Thymus (tissue), 14 donors: ENCODE measurements at places on chromosomes 7 and 10. TPM values are rescaled to one million over a fixed set of nuclear protein-coding genes. Genes with fewer than 3 reads are reported as not detected.
A peak's percentile ranks its signal among the peaks of the same experiment; 100 is the strongest.

BTBD16 gene
- 0.14 TPM for total RNA-seq

DNA sequence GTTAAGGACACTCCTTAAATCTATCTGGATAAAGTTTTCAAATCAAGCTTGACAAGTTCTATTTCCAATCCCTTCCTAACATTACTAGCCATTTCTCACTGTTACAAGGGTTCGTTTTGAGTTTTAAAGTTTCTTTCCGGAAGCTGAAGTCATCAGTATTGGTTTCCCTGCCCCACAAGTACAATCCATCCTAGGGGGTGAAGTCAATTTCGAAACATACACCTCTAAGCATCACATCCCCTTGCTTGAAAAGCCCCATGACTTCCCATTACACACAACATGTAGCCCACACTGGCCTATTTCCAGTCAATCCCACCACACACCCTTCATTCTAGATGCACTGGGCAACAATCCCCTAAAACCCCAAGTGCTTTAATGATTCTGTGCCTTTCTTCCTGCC, 13.0 kb downstream of the DPY19L1 start:
- DNase-seq = no peak

- DNase-seq = no peak
Observed at GRCh38 chr10:133384071-133384470, 5.0 kb downstream of the PAOX start.

DNA sequence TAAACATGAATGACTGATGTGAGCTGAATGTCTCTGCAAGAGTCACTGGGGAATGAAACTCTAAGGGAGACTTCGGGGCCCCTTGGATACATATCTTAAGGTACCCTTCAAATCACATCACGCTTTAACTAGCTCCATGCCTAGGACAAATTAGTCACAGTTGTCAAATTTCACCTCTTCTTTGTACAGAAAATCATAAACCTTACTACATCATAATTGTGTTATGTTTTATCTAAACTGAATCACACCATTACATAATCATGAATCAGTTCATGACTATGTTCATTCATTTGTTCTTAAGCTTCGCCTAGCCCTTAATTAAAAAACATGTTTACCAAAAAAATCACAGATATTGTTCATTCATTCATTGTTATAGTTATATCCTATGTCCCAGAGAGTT, 2.1 kb upstream of the SLC13A1 start:
- DNase-seq = no peak

DNA sequence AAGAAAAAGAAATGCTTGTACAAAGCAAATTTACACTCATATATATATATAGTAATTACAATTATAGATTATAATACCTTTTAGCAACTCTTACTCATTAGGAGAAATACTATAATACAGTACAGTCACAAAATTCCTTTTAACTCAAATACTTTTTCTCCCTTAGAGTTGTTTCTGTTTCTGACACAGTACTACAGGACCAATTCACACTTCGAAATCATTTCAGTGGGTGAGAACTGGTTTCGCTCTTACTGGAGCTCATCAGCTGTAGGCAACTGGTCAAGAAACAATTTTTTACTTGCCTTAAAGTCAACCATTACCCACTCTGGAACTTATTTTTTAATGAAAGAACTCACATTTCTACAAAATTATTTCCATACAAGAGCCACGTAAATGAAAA, 6.0 kb downstream of the CCDC186 start:
- no peak for DNase-seq

DNA sequence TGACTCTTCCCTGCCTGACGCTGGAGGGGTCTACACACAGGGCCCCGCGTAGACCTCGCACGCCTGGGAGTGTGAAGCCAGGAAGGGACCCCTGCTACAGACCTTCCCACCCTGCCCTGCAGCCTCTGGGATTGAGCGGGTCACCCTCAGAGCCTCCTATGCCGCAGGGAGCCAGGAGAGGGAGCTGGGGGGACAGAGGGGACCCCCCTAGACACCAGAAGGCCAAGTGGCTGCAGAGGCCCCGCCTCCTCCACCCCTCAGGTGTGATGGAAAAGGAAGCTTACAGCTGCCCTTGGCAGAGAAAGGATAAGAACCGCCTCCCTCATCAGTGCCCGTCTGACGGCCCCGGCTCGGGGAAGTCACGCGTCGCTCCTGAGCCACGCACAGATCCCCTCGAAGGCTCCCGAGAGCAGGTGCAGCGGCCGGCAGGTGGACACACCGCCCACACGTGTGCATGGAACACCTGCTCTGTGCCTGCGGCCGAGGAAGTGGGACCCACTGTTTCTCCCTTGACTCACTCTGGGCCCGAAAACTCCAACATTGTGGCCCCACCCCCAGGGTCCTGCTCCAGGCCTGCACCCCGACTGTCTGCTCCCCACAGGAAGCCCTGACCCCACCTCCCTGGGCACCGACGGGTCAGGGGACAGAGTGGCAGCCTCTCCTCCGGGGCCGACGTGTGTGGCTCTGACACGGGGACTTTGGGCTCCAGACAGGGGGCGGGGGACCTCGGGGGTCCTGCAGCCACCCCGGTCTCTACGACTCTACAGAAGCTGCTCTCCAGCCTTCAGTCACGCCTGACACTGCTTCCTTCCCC, 73.3 kb downstream of the MICALL2 start:
- no peak for DNase-seq

NRCAM gene
- 4.7 TPM for total RNA-seq

DNA sequence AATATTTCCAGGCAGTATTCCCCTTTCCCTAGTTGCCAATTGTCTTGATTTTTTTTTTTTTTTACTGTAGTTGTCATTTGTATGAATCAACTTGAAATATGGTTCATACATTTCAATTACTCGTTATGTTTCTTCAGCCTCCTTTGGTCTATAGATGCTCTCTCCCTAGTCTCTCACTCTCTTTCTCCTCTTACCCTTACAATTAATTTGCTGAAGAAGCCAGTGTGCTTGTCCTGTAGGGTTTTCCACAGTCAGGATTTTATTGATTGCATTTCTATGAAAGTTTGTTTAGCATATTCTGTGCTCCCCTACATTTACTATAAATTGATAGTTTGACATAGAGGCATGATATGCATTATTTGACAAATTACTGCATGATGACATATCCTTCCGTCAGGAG, 112.0 kb upstream of the PRKCQ start:
- no peak for DNase-seq

GRCh38 chr10:21213381-21213780, 312.1 kb downstream of the SKIDA1 start:
- no peak for DNase-seq

MYO1G gene
- 47.0 TPM for total RNA-seq

DNA sequence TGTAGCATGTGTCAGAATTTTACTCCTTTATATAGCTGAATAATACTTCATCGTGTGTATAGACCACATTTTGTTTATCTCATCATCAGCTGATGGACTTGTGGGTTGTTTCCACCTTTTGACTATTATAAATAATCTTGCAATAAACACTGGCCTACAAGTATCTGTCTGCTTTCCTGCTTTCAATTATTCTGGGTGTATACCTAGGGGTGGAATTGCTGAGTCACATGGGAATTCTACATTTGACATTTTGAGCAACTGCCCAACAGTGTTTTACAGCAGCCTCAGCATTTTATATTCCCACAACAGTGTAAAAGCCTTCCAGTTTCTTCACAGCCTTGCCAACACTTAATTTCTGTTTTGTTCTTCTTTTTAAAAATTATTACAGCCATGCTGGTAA, 200.3 kb upstream of the PRSS1 start:
- no peak for DNase-seq

HECW1 gene
- 0.05 TPM for total RNA-seq

GRCh38 chr7:135348493-135348892, 114.9 kb downstream of the STRA8 start:
- DNase-seq = no peak

DNA sequence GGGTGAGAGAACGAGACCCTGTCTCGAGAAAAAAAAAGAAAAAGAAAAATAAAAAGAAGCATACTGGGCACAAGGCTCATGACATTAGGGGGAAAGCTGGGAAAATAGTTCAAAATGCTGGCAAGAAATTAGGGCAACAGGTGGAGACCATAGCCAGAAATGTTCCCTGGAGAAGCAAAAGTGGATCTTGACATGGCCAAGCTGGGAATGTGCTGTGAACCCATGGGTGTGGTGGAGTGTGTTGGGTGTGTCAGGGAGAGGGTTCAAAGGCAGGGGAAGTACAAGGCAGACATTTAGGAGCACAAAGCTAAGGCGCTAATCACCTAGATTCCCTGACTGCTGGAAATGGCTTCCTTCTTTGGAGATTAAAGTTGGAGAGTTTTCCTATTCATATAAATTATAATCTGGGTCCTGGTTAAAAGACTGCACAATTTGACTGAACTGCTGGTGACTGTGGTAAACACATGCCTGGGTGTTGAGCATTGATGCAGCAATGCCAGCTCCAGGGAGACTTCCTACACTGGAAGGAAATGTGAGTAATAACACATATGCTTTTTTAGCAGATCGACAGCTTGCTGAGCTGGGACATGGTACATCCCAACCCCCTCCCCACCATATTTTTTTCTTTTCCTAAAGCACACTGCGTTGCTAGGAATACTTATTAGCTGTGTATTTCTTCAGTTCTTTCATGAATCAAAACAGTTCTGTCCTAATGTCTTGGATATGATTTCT, 70.1 kb upstream of the ARHGAP21 start:
- DNase-seq = no peak

- DNase-seq = no peak
Observed at GRCh38 chr7:732094-732541, 5.0 kb upstream of the PRKAR1B start.

VSTM2A gene
- total RNA-seq = not detected

DNA sequence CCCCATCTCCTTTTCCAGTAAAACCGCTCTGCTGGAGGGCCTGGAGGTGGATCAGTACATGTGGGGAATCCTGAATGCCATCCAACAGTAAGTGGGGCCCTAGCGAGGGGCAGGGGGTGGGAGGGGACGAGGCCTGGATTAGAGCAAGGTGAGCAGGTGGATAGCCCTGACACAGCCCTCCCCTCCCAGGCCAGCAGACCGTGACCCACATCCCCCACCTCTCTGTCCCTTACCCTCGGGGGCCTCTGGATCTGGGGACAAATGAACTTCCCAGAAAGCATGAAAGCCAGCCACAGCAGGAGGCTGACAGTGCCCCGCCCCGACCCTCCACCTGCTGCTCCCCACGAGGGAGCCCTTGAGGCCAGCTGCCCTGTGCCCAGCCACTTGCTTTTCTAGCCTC, 41.8 kb upstream of the PPIF start:
- no peak for DNase-seq

DNA sequence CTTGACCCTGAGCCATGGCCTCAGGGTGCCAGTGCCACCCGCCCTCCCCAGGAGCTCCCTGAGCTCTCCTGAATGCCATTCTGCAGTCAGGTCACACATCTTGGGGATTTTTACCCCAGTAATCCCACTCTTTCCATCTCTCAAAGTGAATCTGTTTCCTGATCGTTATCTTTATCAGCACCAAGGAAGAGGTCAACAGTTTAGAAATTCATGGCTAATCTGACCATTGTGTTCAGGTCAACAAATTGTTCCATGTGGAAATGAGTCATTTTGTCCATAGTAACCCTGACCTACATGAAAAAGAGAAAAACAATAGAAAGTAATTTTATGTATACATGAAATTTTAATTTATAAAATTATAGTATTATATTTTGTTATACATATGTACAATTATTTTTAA, 28.8 kb upstream of the ZNF488 start:
- DNase-seq = no peak

DNA sequence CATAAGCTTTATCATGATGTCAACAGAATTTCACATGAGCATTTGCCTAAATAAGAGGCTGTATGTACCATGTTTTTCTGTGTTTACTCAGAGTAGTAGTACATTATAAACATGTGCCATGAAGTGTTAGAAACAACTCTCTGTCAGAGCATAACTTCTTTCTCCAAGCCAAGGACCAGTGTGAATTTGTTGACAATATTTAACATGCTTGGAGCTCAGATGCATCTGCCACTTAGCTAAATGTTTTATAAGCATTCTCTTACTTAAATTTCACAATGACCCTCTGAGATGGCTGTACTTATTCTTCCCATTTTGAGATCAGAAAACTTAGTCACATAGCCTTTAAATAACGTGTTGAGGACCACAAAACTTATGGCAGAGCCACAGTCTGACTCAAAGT, 105.0 kb downstream of the SEMA3D start:
- no peak for DNase-seq

DNA sequence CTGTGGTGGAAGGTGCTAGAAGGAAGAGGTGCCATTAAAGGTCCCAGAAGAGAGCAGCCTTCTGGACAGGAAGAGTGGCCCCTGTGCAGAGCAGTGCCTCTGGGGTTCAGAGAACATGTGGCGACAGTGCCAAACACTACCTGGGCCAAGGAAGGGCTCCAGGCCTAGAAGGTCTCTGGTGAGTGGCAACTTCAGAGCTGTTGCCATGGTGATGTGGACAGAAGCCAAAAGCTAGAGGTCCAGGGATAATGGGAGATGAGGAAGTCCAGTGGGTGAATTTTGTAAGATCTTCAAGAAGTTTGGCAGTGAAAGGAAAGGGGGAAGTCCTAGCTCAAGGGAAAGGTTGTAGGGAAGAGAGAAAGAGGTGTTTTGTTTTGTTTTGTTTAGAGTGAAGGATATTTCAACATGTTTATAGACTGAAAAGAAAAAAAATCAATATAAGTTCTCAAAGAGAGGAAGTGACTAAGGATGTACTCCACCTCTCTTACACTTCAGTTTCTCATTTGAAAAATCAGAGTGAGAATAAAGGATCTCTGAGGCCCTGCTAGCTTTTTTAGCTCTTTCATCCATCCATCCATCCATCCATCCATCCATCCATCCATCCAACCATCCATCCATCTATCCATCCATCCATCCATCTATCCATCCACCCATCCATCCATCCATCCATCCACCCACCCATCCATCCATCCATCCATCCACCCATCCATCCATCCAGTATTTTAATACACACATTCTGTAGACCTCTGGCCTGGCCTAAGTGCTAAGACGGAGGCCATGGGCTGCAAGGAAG, 77.1 kb upstream of the DUSP5 start:
- DNase-seq = no peak

DNA sequence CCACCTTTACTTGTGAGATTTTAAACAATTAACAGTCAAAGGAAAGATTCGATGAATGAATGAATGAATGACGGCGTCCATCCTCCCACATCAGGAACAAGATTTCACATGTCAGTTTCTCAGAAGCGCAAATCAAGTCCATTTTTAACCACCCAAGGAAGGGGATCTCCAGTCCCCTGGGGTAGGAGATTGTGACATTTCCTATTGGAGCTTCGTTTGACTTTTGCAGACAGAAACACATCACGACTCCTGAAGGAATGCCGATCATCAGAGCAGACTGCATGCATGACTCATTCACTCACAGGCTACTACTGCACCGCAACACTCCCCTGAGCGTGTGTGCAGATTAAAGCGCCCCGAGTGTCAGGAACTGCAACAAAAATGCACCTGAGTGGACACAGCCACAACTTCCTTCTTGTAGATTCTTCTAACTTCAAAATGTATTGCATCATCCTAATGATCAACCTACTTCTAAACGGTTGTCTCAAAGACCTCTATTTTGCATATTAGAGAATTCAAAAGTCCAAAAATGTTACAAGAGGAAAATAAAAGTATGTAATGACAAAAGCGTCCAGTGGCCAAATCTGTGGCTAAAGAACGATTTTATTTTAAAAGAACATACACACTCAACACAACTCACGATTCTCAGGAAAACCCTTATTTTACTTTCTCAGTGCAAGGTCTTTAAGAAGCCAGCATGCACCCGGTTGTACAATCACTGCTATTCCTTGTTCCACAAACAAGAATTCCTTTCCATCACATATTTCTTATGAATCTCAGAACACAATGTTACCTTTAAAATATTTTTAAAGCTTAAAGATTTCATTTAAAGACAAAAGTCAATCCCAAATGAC, 172.6 kb downstream of the FAM107B start:
- DNase-seq = no peak

GRCh38 chr7:141700848-141701371, 1.1 kb downstream of the DENND11 start:
- peak; percentile 31 for DNase-seq

- DNase-seq = no peak
Observed at GRCh38 chr7:81638198-81638597, 131.6 kb downstream of the HGF start.
